HFFc6 (cell line): ENCODE measurements at places on chromosomes 13 and 19. TPM values are rescaled to one million over a fixed set of nuclear protein-coding genes. Genes with fewer than 3 reads are reported as not detected.
A peak's percentile ranks its signal among the peaks of the same experiment; 100 is the strongest.

GRCh38 chr19:2273356-2274184 is 8.4 kb downstream of the PEAK3 start:
- DNase-seq, result peak; percentile 40

GRCh38 chr13:27721681-27722080 is 70.6 kb upstream of the GSX1 start:
- DNase-seq, result no peak

CD79A gene
- 0.21 and 0.23 TPM in 2 replicates for total RNA-seq

DNA sequence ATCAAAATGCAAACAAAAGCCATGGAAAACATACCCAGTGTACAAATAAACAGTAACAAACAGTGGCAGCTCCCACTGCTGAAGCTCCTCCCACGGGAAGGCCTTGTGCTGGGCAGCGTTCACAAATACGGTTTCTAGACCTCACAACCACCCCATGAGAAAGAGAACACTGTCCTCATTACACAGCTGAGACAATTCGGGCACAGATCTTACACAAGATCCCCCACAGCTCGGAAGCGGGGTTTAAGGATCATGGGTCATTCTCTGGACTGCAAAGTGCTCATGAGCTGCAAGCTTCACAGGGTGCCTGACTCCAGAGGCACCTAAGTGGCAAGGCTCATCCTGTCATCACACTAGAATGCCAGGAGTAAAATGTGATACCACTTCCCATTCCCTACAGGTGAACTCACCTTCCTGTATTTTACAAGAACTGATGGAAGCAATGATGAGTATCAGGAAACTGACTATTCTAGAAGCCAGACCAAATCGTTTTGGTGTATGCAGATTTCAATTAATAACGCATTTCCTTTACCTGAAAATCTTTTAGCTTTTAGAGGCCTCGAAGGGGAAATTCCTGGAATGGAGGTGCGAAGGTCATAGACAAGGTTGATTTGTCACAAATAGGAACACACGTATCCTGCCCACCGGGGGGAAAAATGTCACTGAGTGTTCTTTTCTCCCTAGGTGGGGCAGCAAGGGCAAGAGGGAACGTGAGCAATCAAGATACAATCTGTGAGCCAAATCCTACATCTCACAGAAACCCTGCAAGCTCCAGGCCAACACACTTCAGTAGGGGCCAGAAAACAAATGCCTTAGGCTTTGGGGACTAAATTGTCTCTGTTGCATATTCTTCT is 41.2 kb downstream of the STK24 start:
- no peak for DNase-seq
